ENCODE measurements at places on chromosomes 13 and 19.

GRCh38 chr19:46955813-46956371 is 63.7 kb upstream of the NPAS1 start:
- no peak for DNase-seq

DNA sequence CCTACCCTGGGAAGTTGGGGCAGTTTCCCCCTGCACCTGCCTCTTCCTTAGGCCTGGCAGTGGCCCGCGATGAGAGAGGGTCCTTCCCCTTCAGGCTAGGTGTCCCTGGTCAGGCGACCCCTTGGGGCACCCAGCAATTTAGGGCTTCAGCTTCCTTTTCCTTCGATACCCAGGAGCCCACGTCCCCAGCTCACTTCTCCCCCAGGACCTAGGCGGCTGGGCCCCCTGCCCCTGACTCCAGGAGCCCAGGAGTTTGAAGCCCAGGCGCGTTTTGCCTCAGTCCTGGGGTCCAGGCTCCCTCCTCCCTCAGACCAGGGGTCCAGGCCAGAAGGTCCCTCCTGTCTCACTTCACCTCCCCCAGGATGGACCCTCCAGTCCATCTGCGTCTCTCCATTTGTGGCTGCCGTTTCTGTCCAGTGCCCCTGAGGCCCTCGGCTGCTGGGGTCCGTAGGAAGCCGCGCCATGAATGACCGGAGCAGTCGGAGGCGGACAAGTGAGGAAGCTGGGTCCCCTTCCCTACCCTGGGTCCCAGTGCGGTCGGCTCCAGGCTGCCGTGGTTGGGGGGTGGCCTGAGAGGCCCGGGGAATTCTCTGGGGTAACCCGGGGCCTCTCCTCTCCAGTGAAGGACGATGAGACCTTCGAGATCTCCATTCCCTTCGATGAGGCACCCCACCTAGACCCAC is 714 bp downstream of the CCDC106 start:
- peak; percentile 27 for DNase-seq

DNA sequence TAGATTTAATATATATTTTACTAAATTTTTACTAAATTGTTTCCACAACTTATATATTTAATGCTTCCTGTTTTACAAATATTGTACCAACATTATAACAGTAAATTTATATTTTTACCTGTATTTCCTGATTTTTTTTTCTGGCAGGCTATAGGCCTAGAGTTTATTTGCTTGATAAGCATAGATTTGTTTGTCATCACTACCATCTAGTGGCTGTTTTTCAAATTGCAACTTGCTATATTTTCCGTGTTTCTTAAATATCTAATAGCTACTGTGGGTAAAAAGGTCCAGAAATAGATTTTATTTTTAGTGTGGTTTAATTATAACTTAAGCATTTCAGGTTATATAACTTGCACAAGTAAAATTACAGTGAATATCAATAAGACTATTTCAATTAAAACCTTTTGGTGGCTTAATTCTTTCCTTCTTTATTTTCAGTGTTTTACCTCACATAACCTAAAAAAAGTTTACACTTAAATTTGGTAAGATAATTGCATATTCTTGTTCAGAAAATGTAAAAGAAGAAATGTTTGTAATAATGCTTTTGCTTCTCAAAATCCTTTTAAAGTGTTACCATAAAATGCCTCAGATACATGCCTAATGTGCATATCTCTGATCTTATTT is 60.6 kb downstream of the NDFIP2 start:
- DNase-seq, result no peak

DNA sequence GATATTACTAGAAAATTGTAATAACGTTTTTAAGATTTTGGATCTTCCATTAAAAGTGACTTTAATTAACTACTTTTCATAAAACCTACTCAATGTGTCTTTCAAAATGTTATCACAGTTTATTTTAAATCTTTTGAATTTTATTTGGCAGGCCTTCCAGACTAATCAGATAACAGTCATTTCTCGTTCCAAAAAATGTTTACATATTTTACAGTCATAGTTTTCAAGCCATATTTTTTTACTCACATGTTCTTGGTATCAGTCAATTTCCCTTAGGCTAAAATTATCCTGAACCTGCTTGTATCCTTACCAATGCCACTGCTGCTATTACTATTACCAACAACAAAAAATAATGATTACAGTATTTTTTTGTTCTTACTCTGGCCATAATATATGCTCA is 1783.5 kb downstream of the SLITRK5 start:
- DNase-seq, result no peak

DNA sequence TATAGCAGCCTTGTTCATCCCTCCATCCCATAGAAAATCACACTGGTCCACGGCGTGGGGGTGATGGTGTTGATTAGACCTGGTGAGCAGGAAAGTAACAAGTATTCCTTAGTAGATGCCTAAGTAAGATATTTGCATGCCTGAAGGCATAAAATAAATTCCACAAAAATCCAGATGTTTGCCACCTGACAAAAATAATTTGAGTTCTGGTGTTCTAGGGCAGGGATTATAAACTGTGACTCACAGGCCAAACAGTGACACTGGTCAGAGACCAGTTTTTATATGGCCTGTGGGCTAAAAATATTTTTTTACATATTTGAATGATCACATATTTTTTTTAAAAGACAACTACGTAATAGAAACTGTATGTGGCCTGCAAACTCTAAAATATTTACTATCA is 310.7 kb downstream of the RFC3 start:
- DNase-seq, result no peak

- DNase-seq, result no peak
Observed at GRCh38 chr13:29844441-29844840, 6.0 kb downstream of the UBL3 start.

GRCh38 chr19:8224394-8225145 is 15.4 kb downstream of the CERS4 start:
- DNase-seq, result peak; percentile 66

- no peak for DNase-seq
Observed at GRCh38 chr19:12986726-12987125, 8.5 kb upstream of the NFIX start.

GRCh38 chr13:110347535-110348308 is 40.6 kb downstream of the COL4A2 start:
- DNase-seq, result peak; percentile 66

GRCh38 chr13:46542833-46543232 is 10.1 kb upstream of the LRCH1 start:
- DNase-seq, result no peak

GRCh38 chr13:111177921-111178320 is 62.8 kb downstream of the ARHGEF7 start:
- no peak for DNase-seq

- no peak for DNase-seq
Observed at GRCh38 chr13:26538363-26539317, 18.8 kb upstream of the WASF3 start.

GRCh38 chr13:94858856-94859255 is 146.5 kb upstream of the SOX21 start:
- DNase-seq, result no peak

DNA sequence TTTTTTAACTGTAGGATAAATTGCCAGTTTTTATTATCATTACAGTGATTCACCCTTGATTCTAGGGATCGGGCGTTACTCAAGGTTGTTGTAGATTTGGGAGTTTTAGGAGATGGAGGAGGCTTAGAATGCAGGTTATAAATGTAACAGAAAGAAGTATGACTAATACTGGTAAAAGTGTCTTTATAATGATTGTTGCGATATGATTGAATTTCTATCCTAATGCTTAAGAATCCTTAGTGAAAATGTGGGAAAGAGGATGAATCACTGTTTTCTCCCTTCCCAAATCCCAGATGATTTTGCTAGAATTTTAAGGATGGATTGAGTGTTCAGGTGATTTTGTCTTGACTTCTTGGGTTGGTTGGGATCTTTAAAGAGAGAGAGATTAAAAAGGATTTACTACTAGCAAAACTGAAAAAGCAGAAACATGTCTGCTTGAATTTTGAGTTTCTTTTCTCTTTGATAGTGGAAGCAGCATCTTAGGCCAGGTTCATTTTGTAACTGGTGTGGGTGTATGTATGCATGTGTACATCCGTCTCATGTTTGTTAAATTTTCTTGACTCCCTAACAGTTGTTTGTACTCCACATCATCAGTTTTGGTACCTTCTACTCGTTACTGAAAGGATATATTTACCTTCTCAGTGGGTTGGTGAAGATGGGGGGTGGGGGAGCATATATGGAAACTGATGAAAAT is 25.9 kb downstream of the ARHGAP35 start:
- no peak for DNase-seq

DNA sequence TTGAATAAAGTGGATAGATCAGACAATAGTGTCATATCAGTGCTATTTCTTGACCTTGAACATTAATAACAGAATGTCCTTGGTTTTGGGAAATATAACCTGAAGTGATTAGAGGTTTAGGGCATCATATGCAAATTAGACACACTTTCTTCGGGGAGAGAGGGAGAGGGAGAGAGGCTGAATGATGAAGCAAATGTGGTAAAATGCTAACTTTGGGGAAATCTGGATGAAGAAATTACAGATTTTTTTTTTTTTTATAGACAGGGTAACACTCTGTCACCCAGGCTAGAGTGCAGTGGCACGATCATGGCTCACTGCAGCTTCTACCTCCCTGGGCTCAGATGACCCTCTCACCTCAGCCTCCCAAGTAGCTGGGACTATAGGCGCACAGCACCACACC is 3.9 kb upstream of the NCR1 start:
- DNase-seq, result no peak

- DNase-seq, result no peak
Observed at GRCh38 chr19:29858000-29858596, 46.3 kb downstream of the CCNE1 start.

DNA sequence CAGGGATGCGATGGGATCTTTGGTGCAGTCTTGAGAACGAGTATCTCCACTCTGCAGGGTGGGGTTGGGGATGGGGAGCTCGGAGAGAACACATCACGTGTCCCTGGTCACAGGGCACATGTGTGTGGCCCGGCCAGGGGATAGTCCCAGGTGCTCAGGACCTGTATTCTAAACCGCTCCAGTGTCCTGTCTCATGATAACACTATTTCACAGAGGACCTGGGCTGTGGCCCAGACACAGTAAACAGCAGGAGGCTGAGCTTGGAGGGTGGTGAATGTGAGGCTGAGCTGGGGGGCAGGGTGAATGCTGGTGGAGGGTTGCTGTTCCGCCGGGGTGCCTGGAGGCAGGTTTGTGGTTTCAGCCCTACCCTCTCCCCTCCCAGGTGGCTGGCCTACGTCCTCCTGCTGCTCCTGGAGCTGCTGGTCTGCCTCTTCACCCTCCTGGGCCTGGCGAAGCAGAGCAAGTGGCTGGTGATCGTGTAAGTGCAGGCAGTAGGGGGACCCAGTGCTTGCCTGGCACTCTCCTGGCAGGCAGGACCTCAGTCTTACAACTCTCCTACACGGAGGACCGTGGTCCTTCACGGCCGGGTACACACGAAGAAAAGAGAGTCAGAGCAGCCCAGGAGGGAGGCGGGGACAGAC is 11.1 kb downstream of the TTYH1 start:
- DNase-seq, result no peak

GRCh38 chr19:55467236-55468053 is 2.9 kb upstream of the C19orf85 start:
- DNase-seq, result peak; percentile 86

GRCh38 chr13:105342281-105342820 is 1193.1 kb downstream of the EFNB2 start:
- no peak for DNase-seq

GRCh38 chr19:9868983-9869617 is 34.0 kb downstream of the PIN1 start:
- DNase-seq, result no peak

DNA sequence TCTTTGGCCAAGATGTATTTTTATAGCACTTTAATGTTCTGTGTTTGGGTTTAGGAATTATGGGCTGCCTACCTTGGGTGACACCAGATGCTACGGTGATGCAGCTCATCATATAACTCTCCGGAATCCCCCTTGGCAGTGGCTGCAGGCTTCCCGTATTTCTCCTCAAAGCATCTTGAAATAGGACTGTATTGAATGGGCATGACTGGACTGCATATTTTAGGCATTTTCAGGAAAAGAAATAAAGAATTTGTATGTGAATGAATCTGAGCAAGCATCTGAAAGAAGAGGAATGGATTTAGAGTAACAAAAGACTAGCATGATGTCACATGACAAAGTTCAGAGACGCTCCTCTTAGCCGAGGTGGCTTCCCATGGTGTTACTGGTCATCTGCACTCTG is 70.6 kb downstream of the DGKH start:
- DNase-seq, result no peak

- peak; percentile 45 for DNase-seq
Observed at GRCh38 chr13:26050568-26051230, 1.1 kb downstream of the SHISA2 start.

All from Right ventricle myocardium superior (tissue), 1 donor.